Fibroblast of lung (primary cell): ENCODE measurements at places on chromosomes 2 and 18. TPM values are rescaled to one million over a fixed set of nuclear protein-coding genes. Genes with fewer than 3 reads are reported as not detected.

DNA sequence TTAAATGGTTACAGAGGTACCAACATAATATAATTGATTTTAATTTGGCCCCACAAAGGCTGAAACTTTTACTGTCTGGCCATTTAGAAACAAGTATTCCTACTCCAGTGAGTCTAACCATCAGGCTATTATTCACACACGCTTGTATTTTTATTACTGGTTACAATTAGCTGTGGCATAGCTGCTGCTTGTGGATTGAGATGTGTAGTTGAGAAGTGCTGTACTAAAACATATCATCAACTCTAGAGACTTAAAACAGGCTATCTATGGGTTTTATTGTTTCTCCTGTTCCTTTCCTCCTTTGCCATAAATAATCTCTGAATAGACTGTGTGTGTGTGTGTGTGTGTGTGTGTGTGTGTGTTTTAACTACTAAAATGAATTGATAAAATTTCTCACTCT is 530.2 kb downstream of the CCDC85A start:
- peak; percentile 8 for DNase-seq
- no peaks in the 10 kb centered on the region for H3K36me3 ChIP-seq
- H3K4me1 ChIP-seq: no peaks in the 10 kb centered on the region
- no peaks in the 10 kb centered on the region for H3K27me3 ChIP-seq
- H3K27ac ChIP-seq: no peak overlapping the region

GRCh38 chr2:11377928-11378545 is 33.6 kb upstream of the ROCK2 start:
- no peak for DNase-seq
- H3K27ac ChIP-seq: peak overlapping the region; percentile 89

GRCh38 chr2:97785818-97786217 is 72.4 kb downstream of the ZAP70 start:
- DNase-seq: no peak
- H3K27ac ChIP-seq: no peak overlapping the region
- no peaks in the 10 kb centered on the region for H3K4me1 ChIP-seq
- H3K36me3 ChIP-seq: peaks cover 1% of the 10 kb centered on the region
- H3K4me3 ChIP-seq: no peak overlapping the region
- no peaks in the 10 kb centered on the region for H3K27me3 ChIP-seq

GRCh38 chr18:36772241-36772723 is 56.5 kb downstream of the TPGS2 start:
- H3K4me1 ChIP-seq: no peaks in the 10 kb centered on the region
- DNase-seq: peak; percentile 58
- H3K36me3 ChIP-seq: no peaks in the 10 kb centered on the region
- H3K27me3 ChIP-seq: no peaks in the 10 kb centered on the region

DNA sequence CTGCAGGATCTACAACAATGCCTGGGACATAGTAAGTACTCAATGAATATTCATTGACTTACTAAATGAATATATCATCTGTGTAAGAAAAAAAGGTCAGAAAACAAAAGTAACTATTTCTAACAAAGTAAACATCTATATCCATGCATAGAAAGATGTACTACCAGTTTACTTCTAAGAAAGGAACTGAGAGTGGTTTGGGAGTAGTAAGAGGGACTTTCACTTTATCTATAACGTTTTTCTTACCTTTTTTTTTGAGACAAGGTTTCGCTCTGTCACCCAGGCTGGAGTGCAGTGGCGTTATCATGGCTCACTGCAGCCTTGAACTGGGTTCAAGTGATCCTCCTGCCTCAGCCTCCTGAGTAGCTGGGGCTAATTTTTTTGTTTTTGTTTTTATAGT is 25.7 kb downstream of the DHX57 start:
- no peak overlapping the region for H3K27ac ChIP-seq
- no peaks in the 10 kb centered on the region for H3K27me3 ChIP-seq

DNA sequence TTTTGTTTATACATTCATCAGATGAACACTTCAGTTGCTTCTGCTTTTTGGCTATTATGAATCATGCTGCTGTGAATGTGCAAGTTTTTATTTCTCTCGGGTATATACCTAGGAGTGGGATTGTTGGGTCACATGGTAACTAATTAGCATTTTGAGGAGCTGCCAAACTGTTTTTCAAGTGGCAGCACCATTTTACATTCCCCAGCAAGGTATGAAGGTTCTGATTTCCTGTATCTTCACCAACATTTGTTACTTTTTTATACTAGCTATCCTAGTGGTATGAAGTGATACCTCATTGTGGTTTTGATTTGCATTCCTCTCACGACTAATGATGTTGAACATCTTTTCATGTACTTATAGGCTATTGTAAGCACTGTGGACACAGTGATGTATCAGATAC is 53.9 kb downstream of the DYNC1I2 start:
- no peaks in the 10 kb centered on the region for H3K27me3 ChIP-seq
- H3K27ac ChIP-seq: no peak overlapping the region
- peaks cover 2% of the 10 kb centered on the region for H3K4me1 ChIP-seq
- DNase-seq: no peak
- no peak overlapping the region for H3K4me3 ChIP-seq
- H3K36me3 ChIP-seq: peaks cover 2% of the 10 kb centered on the region

ACOXL gene
- not detected in 2 replicates for total RNA-seq

FAM98A gene
- total RNA-seq: 16.2 and 19.0 TPM in 2 replicates

SLC14A1 gene
- total RNA-seq: 2.3 and 31.0 TPM in 2 replicates

CKAP2L gene
- 0.26 and 3.0 TPM in 2 replicates for total RNA-seq
